ENCODE measurements at places on chromosomes 5 and 9.

GRCh38 chr5:112217843-112218579 is 201.1 kb downstream of the EPB41L4A start:
- DNase-seq: no peak

DNA sequence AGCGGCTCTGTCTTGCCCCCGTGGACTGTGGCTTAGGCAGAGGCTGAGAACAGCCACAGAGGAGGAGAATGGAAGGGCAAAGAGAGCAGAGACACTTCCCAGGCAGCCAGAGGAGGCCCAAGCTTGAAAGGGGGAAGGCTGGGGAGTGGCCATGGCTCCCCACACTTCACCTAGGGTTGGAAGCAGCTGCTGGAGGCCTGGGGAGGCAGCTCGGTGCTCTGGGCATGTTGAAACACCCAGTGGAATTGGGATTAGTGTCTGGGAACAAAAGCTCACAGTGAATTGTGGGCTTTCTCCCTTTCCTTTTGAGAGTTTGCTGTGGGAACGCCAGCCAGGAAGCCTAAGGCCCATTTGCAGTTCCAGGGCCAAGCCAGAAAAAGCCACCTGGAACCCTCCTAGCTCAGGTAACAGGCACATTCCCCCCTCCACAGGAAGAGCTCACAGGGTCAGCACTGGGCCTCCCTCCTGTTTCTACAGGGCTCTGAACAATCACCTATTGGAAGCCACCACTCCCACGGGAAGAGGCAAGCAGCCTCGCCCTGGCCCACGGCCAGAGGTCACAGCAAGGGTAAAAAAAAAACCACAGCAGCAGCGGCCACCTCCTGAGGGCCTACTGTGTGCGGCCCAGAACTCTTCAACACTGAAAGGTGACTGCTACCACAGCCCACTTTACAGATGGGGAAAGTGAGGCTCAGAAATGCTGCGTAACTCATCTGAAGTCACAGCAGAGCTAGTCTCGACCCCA is 20.2 kb downstream of the EEIG1 start:
- no peak for DNase-seq

DNA sequence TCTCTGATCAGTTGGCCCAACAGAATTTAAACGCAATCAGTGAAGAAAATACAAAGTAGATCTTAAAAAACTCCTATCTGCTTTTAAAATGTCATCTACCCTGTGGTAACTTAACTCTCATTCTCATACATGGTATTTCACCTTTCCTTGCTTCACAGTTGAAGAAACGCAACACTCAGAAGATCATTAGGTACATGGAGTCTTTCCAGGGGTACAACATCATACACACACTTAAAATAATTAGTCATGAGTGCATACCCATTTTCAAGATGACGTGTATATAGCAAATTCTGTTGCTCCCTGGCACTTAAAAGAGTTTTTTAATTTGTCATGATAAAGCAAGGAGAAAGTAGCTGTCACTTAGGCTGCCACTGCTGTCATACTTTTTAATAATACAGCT is 259.9 kb downstream of the BNC2 start:
- no peak for DNase-seq

DNA sequence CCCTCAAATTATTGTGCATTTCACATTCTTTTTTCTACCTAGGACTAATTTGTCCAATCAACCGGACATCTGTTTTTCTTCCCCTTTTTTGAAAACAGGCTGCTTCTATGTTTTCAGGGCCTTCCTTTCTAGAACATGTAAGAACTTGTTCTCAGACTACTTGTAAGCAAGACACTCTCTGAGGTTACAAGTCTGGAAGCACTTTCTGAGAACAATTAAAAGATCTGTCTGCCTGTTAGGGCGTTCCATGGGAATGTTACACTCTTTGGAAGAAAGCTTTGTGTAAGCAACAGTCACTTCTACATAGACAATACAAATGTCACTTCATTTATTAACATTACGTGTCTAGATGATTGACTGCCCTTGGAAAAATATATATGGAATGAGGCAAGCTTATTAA is 50.9 kb upstream of the HSPB3 start:
- peak; percentile 19 for DNase-seq

DNA sequence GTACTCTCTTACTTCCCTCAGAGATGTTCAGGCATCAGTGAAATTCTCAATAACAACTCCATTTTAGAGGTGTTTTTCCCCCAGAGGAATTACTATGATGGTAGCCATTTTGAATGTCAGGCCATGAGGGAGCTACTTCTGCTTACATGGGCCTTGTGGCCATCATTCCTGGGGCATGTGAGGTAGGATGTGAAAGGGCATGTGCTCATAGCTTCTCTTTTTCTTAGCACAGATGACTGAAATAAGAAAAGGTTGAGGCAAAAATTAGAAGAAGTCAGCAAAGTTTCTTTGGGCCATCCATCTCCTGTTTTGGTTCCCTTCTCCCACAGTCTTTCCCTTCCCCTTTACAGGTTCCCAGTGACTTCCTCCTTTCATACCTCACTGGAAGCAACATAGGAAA is 68.8 kb downstream of the FEM1C start:
- no peak for DNase-seq

DNA sequence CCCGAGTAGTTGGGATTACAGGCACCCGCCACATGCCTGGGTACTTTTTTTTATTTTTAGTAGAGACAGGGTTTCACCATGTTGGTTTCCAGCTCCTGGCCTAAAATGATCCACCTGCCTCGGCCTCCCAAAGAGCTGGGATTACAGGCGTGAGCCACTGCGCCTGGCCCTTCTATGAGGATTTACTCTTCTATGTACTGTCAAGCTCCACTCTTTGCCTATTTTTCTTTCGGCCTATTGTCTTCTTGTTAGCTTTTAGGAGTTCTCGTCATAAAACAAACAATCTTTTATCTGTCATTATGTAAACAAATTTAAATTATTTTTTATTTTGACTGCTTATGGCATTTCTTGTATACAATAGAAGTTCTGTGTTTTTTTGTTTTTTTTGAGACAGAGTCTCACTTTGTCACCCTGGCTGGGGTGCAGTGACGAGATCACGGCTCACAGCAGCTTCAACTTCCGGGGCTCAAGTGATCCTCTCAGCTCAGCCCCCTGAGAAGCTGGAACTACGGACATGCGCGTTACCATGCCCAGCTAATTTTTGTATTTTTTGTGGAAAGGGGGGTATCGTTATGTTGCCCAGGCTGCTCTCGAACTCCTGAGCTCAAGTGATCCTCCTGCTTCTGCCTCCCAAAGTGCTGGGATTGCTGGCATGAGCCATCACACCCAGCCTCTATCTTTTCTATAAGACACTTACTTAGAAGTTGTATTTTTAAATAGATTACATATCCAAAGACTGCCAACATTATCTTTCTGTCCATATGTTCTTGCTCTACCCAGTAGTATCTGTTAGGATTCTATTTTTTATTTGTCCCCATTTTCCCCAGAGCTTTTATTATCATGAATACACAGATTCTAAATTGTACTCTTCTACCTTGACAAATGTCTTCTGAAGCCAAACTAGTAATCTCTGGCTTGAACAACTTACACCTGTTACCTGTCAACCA is 29.2 kb downstream of the CSNK1A1 start:
- DNase-seq: no peak

Data from NCI-H2227 treated with DMSO at 0.1 percent for 48 hours (cell line).